Sigmoid colon (tissue), 7 donors: ENCODE measurements at places on chromosomes 1 and 21.

DNA sequence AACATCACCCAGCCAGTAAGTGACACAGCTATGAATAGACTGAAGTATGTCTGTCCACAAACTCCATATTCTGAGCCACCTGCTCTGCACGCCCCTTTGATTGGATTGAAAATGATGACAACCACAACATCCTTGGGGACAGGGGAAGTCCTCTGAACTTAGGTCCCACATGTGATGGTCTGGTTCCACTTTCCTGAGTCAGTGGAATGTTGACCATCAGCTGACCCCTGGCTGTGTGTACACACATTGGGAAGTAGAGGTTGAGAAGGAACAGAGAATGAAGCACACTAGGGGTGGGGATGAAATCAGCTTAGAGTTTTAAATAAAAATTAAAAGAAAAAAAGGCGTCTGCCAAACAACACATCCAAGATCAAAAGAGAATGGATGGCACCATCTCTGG lies 8.0 kb upstream of the DISP3 start:
- no peak for DNase-seq

DNA sequence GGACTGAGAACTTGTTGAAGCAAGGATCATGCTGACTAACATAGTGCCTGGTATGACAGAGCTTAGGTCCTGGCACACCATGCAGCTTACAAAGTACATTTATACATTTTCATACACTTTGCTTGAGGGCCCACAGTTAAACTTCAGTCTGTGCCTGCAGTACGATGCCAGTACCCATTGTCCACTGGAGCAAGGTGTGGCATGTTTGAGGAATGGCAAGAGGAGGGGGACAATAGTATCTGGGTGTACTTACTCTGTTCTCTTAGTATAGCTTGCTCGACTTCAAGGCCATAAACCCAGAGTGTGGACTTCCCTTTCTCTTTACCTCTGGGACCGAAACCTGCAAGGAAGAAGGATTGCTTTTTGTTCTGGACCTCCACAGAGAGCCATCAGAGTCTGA lies 6.8 kb upstream of the YBX1 start:
- no peak for DNase-seq

DNA sequence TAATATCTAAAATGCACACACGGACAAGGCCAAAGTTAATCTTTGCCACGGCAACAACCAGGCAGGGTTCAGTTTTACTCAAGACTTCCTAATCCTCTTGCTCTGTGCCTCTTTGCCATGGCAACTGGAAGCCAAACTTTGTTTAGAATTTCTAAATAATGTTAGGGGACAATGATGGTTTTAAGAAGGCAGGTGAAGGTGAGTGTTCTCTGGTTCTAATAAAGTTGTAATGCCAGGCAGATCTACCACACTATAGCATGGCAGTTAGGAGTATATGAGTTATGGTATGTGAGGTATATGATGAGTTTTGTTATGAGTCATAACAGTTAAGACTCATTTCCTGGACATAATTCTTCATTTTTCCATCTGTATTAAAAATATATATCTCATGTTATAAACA lies 2.7 kb downstream of the PTPRC start:
- no peak for DNase-seq

DNA sequence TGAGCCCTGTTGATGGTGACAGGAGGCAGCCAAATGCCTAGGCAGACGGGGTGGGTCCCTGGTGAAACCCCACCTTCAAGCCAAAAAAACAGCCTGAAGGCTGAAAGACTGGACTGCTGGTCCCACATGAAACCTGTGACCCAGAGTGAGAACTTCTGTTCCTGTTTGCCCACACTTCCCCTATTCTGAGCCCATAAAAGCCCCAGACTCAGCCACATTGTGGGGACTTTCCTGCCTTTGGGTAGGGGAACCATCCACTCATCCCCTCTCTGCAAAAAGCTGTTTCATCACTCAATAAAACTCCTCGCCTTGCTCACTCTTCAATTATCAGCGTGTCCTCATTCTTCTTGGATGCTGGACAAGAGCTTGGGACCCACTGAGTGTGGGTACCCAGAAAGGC lies 25.2 kb downstream of the HTR6 start:
- no peak for DNase-seq

GRCh38 chr1:172845371-172845770 lies 186.5 kb downstream of the FASLG start:
- no peak for DNase-seq

DNA sequence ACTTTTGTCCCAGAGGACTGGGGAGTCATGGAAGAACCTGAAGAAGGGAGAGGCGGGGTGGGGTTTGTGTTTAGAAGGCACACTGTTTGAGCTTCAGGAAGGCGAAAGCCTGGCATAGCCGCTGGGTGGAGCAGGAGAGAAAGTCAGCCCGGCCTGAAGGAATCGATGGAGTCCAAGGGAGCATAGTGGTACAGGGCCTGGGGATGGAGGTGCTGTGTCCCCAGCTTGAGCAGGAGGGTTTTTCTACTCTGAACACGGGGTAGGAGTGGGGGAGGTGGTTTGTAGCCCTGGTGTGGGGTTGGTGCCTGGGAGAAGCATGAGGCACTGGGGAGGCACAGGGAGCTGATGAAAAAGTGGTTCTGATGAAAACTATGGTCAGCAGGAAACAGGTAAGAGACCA lies 4.7 kb upstream of the CCDC24 start:
- no peak for DNase-seq

DNA sequence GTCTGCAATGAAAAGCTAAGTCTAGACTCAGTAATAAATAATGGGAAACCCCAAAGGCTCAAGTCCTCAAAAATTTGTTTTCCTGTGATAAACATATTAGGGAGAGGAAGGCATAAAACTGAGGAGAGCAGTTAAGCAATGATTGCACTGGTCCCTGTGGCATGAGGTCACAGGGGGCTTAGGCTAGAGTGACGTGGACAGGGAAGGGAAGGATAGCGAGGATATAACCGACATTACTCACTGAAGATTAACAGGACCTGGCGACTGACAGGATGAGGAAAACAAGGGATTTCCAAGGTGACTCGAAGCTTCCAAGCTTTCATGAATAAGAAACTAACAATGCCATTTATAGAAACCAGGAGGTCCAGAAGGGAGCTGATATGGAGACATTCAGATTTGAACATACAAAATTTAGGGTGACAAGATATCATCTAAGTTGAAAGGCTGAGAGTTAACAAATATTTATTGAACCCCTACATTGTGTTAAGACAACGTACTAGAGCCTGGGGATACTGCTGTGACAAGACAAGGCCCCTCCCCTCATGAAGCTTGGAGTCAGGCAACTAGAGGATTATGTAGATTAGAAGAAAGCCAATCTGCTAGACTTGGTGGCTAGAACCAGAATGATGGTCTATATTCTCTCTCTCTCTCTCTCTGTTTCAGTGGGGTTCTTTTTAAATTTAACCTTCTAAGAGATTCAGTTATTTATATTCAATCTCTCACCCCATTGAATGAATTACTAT lies 33.2 kb upstream of the PKN2 start:
- DNase-seq: no peak

GRCh38 chr1:180919183-180919700 lies 6.5 kb downstream of the KIAA1614 start:
- no peak for DNase-seq

DNA sequence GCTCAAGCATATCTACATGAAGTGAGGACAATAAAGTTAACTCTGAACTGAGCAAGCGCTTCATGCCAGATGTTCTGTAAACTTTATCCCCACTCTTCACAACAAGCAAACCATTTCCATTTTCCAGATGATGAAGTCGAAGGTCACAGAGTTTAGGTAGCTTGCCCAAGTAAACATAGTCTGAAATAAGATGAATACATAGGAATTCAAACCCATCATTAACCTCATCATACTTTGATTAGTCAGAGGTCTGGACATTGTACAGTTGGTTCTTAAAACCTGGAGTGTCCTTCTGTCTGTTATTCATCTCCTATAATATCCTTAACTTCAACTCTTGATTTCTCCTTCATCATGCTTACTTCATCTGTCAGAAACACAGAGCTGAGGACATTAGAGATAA lies 180.3 kb upstream of the C8B start:
- DNase-seq: no peak

DNA sequence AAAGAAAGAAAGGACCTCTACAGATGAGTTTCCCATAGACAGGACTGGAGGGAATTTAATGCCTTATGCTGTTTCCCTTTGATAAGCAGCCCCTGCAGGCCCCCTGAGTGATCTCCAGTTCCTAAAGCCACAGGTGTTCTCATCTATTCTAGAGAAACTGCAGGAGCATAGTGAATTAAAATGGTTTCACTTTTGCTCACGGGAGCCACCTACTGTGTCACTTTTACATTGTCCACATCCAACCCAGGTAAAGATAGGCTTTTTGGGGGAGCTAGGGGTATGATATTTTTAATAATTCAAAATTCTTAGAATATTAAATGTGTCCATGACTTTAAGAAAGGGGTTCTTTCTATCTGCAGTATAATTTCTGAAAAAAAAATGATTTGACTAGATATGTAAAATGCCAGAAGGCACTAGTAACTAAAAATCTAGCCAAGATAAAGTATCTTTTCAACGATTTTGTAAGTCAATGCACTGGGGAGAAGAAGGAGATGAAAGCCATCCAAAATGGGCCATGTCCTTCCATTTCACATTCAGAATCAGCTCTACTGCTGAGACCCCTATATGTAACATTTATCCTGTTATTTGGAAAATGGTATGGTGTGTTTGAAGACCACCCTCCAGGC lies 267.3 kb upstream of the DUSP10 start:
- DNase-seq: no peak

DNA sequence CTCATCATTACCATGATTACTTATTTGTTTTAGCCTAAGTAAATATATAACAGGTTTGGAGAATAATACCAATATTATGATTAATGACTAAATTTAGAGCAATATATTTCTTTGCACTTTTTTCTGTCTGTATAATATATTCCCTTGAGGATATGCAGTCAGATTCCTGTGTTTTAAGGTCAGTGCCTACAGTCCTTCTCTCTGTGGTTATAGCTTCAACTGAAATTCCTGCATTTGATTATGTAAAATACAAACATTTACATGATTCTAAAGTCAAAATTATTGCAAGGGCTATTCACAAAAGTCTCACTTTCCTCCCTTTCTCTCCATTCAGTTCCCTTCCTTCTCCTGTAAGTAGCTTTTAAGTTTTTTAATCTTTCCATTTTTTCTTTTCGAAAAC lies 142.9 kb upstream of the COL6A1 start:
- DNase-seq: no peak

DNA sequence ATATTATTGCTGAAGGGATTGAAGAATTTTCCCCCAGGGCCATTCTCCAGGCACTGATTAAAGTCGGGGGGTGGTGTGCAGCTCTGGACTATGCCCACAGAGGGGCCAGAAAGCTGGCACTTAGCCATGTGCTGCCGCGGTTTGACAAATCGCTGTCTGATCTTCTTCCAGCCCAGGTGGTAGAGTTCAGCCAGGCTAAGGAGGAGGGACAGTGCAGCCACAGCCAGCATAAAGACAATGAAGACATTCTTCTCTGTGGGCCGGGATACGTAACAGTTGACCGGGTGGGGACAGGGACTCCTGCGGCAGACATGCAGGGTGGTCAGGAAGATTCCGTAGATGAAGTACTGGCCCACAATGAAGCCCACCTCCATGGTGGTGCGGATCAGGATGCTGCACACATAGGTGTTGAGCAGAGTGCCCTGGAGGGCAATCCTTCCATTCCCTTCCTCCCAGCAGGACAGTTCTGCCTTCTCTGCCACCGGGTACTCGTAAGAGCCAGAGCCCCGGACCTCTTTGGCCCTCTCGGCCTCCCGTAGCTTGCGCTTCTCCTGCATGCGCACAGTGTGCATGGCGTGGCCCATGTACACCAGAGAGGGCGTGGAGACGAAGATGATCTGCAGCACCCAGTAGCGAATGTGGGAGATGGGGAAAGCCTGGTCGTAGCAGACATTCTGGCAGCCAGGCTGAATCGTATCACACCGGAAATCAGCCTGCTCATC lies 1.9 kb downstream of the GJA5 start:
- no peak for DNase-seq

- no peak for DNase-seq
Measured at GRCh38 chr1:3924825-3925220, 24.8 kb upstream of the C1orf174 start.

- no peak for DNase-seq
Measured at GRCh38 chr1:60298290-60298689, 224.7 kb upstream of the C1orf87 start.

- DNase-seq: no peak
Measured at GRCh38 chr1:48061162-48062136, 64.3 kb upstream of the TRABD2B start.

- DNase-seq: no peak
Measured at GRCh38 chr1:42178249-42178648, 13.7 kb upstream of the GUCA2A start.

DNA sequence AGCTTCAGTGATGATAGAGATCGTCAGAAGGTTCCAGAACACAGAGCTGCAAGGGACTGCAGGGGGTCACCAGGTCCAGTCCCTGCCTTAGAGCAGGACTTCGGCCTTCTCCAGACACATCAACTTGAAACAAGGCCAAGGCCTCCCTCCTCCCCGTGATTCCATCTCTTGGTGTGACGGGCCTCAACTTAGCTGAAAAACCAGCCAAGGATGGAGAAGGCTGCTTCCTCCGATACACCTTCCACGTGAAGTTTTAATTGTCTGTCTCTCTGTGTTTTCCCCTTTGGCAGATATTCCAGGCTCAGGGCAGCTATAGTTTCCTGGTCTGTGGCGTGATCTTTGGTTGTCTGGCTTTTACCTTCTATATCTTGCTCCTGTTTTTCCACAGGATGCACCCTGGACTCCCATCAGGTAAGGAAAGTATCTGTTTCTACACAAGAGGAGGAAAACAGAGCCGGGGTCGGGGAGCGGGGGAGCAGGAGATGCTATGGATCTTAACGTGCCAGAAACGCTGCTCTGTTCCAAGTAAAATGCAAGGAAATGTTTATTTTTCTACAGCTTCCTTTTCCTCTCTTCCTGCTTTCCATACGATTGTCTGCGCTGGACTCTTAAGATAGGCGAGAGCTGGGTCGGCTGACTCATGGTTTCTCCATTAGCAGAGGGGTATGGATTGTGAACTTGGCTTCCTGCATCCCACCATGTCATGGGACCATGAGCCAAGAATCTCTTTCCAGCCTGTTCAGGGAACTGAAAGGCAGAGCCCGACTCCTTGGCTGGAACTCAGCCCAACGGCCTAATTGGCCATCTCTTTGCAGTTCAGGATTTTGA lies 32.8 kb downstream of the ELK4 start:
- peak; percentile 88 for DNase-seq

DNA sequence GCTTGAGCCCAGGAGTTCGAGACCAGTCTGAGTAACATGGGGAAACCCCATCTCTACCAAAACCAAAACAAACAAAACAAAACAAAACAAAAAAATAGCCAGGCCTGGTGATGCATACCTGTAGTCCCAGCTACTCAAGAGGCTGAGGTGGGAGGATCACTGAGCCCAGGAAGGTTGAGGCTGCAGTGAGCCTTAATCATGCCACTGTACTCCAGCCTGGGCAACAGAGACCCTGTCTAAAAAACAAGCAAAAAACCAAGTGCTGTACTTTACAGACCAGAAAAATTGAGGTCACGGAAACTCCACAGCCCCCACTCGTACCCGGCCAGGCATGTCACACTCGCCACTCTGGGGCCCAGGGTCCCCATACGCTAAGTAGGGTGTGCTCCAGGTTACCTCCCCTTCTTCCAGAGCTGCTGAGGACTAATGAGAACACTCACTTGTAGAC lies 22.9 kb downstream of the ATP2B4 start:
- no peak for DNase-seq

GRCh38 chr1:220759147-220759546 lies 11.0 kb downstream of the MTARC2 start:
- DNase-seq: no peak

GRCh38 chr1:118578276-118578675 lies 393.2 kb upstream of the SPAG17 start:
- no peak for DNase-seq
